Immature natural killer cell (primary cell): ENCODE measurements at places on chromosomes 12 and 14. TPM values are rescaled to one million over a fixed set of nuclear protein-coding genes. Genes with fewer than 3 reads are reported as not detected.

SOAT2 gene
- polyA plus RNA-seq = not detected

CCDC177 gene
- not detected for polyA plus RNA-seq

FANCM gene
- 6.9 TPM for polyA plus RNA-seq

KLRB1 gene
- 351 TPM for polyA plus RNA-seq

A2M gene
- polyA plus RNA-seq = 1.5 TPM

RFX4 gene
- polyA plus RNA-seq = not detected

WDR20 gene
- 14.6 TPM for polyA plus RNA-seq

ACRBP gene
- polyA plus RNA-seq = 10.2 TPM

P2RX4 gene
- 47.7 TPM for polyA plus RNA-seq

TSHR gene
- not detected for polyA plus RNA-seq

SPATA7 gene
- 4.3 TPM for polyA plus RNA-seq

MFAP5 gene
- polyA plus RNA-seq = not detected

C12orf76 gene
- 13.6 TPM for polyA plus RNA-seq

SLC7A8 gene
- polyA plus RNA-seq = 0.45 TPM

HOXC11 gene
- polyA plus RNA-seq = not detected
